ENCODE measurements at places on chromosomes 7 and 10.

DNA sequence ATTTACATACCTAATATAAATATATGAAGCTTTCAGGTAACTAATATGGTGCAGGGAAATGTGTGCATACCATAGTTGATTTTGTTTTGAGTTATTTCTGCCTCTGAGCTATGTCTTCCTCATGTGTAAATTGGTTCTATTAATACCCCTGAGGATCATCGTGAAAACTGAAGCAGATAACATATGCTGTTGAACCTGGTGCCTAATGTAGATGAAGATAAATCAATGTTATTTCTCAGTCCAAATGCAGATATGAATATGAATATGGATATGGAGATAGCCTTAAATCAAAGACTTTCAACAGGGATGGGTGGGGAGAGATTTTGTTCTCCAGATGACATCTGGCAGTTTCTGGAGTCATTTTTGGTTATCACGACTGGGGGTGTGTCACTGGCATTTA lies 122.3 kb upstream of the ANKRD30A start:
- no peak for DNase-seq

DNA sequence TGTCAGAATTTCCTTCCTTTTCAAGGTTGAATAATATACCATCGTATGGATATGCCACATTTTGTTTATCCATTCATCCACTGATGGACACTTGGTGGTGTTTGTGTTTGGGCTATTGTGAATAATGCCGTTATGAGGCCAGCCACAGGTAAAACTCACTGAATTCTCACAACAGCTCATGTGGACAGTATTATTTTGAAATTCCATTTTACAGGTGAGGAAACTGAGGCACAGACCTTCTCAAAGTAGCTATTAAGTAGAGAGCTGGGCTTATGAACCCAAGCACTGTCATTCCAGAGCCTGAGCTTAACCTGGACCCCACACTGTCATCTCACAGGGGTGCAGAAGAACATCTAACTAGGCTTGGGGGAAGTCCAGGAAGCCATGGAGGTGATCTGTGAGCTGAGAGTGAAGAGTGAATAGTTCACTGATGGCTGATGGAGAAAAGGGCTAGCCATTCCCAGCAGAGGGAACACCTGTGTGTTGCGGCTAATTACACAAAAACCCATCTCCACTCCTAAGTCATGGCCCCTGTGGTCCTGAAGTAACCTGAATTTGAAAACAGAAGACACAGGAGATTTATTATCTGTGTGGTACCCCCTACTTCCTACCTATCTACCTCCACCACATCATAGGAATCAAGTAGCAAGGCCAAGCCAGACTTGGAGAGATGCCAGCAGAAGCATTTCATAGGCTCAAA lies 8.7 kb downstream of the INMT start:
- no peak for DNase-seq

DNA sequence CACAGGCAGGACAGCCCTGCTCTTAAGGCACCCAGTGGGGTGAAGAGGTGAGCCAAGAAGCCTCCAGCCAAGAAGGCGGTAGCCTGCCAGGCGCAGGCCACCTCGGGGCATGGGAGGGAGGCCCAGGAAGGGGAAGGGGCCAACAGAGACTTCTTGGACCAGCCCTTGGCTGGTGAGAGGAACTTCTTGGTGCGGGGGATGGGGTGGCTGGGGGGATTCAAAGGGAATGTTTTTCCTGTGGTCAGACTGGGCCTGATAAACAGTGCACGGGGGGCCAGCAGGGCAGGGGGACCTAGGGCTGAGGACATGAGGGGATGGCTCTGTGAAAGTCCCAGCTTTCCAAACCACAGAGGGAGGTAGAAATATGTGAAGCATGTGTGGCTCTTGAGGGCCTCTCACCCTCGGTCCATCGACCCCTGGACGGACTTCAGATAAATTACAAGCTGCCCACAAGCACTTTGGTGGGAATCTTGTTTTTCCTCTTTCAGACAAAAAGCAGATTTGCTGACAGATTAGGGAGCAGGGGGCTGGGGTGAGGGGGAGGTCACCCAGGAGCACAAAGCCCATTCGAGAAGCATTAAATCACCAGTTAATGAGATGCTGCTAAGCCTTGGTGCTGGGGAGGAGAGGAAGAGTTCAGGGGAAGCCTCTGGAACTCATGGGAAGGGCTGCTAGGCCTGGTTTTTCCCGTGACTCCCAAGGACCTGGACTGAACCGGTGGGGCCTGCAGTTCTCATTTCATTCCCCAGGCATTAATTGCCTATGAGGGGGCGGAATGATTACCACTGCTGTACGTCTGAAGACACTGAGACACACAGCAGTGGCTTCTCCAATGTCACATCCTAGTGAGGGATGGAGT lies 11.3 kb downstream of the CRYGN start:
- DNase-seq = no peak

- no peak for DNase-seq
These were observed 88.6 kb downstream of the HIF1AN start for GRCh38 chr10:100624298-100624697.

DNA sequence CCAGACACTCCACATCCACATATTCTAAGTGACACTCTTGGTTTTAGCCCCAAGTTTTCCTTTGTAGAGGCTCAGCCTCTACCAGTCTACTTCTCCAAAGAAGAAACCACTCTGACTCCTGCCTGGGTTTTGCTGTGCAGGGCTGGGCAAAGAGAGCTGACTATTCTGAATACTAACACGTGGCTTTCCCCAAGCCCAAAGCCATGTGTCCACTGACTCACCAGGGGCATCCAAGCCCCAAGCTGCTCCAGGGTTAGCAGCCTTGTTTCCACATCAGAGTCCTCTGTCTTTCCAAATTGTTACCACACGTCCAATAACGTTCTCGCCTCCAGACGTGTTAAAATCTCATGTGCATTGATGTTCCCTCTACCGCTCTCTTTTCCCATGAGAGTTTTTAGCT lies 8.7 kb downstream of the GALNTL5 start:
- no peak for DNase-seq

DNA sequence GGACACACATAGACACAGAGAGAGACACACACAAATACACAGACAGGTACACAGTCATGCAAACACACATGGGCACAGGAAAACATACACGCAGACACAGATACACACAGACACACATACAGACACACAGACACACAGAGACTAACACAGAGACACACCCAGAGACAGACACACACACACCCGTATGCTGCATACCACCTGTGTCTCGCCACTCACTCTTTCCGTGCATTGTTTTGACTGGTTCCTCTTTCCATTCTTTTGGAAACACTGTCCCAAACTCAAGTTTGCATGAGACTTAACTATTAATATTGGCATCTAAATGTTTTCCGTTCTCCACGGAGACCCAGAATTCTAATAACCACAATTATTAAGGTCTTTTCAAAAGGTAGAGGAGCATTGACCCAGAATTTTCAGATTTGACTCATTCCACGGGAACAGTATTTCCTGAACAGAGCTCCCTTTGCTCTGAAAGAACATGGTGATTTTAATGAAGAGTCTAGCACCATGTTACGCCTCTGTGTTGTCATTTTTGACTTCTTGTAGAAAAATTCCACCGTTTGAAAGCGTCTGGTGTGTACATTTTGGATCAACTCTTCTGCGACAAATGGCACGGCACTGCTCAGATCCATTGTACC lies 141.2 kb upstream of the RNF32 start:
- DNase-seq = no peak

Data from CD4-positive, alpha-beta T cell treated with Interleukin-2 at 100 ng/mL for 4 hours (primary cell).